NCI-H774 (cell line): ENCODE measurements at places on chromosomes 3 and 15.

GRCh38 chr15:33834892-33835743, 133.2 kb upstream of the CHRM5 start:
- no peak for DNase-seq

DNA sequence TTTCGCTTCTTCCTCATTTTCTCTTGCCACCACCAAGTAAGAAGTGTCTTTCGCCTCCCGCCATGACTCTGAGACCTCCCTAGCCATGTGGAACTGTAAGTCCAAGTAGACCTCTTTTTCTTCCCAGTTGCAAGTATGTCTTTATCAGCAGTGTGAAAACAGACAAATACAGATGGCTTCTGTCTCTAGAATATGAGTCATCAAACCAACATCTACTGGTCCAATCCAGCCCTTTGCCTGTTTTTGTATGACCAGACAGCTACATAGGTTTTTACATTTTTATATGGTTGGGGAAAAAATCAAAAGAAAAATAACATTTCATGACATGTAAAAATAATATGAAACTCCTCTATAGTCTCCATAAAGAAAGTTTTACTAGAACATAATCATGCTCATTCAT, 118.7 kb upstream of the PTPRG start:
- no peak for DNase-seq

- DNase-seq = no peak
These were observed 1029.2 kb downstream of the EPHA3 start for GRCh38 chr3:90136456-90137191.

DNA sequence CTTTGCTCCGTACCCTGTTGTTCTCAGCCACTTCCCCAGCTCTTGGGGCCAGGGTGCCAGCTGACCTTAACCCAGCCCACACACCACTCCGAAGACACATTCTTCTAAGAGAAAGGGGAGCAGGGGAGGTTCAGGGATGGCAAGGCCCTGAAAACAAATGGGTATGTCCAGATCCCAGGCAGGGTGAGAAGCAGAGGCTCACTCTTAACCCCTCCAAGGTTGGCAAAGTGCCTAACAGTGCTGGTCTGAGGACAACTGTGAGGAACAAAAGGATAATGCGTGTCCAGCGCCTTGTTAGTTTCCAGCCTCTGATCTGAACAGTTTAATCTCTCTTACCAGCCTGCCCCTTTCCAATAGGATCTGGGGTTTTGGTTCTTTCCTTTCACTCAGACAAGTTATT, 1.5 kb downstream of the TMEM44 start:
- DNase-seq = no peak

GRCh38 chr15:76345880-76346668, 9.5 kb downstream of the ISL2 start:
- DNase-seq = no peak

GRCh38 chr3:142209655-142210054, 15.7 kb downstream of the GK5 start:
- no peak for DNase-seq

GRCh38 chr3:106183762-106184391, 315.1 kb upstream of the CBLB start:
- DNase-seq = no peak

GRCh38 chr15:29805043-29805707, 17.1 kb downstream of the TJP1 start:
- no peak for DNase-seq

GRCh38 chr3:46998121-46998851, 18.8 kb downstream of the NBEAL2 start:
- DNase-seq = no peak

DNA sequence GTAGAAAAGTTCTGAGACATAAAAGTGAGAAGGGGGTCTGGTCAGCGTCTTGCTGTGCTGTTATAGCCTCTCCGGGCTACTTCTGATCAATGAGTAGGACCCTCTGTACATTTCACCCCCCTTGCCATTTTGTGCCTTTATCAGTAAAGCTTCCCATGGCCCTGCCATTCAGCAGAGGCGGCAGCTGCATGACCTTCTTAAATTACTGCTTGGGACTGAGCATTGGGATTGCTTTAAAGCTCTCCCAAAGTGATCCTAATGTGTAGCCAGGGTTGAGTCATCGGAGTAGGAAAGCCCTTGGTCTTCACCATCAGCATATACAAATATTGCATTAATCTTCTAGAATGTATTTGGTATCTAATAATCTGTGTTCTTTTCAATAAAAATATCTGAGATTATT, 70.2 kb downstream of the FMN1 start:
- DNase-seq = no peak

DNA sequence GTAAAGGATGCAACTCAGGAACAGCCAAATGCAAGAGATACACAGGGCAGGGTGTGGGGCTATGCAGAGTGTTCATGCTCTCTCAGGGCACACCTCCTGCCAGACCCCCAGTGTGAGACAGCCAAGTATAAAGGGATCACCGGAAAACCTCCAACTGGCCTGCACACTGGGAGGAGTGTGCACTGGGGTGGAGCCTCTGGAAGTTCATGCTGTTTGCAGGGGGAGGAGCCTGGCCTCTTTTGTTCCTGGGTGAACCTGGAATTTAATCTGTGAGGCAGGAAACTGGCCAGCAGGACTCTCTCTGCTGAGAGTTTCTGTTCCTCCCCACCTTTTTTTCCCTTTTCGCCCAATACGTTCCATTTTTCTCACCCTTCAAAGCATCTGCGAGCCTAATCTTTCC, 204.1 kb downstream of the WNT5A start:
- DNase-seq = peak; percentile 10

DNA sequence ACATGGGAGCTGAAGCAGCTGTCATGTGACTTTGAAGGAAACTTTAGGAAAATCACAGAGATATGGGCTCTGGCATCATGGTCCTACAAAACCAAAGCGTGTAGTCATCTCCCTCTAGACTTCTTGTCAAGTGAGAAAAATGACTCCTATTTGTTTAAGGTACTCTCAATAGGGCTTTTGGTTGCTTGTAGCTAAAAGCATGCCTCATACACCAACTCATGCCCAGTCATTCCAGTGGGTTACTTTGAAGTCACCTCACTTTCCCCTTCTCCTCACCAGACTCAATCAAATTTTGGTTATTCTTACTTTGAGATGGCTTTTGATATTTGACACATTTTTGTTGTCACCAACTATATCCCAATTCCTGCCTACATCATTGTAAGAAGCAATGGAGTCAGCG, 81.6 kb downstream of the BOC start:
- DNase-seq = no peak

GRCh38 chr3:97360804-97361203, 403.8 kb upstream of the ARL6 start:
- DNase-seq = no peak

- DNase-seq = no peak
These were observed 880 bp downstream of the NISCH start for GRCh38 chr3:52456169-52456799.

GRCh38 chr3:143306407-143306806, 186.8 kb downstream of the CHST2 start:
- DNase-seq = no peak

DNA sequence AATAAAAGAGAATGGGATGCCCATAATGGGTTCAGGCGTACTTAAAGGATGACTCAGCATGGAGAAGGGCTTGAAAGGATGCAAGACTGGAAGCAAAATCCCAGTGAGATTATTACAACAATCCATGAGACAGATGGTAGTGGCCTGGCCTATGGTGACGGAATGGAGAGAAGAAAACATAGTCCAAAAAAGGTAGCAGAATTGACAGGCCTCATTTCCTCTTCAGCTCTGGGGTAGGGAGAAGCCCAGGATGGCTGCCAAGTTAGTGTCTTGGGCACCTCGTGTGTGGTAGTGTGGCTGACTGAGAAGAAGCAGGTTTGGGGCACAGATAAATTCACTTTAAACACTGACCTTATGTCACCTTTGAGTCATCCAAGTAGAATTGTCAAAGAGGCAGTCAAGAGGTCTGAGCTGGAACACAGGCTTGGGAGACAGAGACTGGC, 18.1 kb downstream of the MB21D2 start:
- DNase-seq = no peak

- DNase-seq = no peak
These were observed 169.6 kb upstream of the GADL1 start for GRCh38 chr3:31064021-31064420.

- peak; percentile 4 for DNase-seq
These were observed 313.3 kb downstream of the SATB1 start for GRCh38 chr3:18111796-18112232.

DNA sequence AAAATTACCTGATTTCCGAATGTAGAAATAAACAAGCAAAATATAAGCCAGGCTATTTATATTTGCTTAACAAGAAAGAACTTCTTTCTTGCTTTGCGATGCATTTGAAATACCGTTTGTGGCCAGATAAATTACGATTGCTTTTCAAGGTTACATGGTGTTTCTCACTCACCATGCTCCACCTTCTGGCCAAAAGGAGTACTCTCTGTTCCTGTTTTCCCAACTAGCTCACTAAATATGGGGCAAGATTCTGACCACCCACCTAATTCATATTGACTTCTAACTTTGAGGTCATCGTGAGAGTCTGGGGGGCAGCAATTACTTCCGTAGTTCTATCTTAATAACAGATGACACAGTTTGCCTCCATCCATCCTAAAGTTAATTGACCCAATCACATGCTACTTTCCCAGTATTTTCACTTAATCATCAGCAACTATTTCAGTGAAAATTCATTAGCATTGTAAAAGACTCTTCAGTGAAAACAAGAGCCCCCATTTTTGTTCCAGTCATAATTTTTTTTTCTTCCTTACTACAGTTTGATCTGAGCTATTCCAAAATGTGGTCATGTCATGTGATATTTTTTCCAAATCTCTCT, 25.9 kb downstream of the ACP3 start:
- peak; percentile 28 for DNase-seq

DNA sequence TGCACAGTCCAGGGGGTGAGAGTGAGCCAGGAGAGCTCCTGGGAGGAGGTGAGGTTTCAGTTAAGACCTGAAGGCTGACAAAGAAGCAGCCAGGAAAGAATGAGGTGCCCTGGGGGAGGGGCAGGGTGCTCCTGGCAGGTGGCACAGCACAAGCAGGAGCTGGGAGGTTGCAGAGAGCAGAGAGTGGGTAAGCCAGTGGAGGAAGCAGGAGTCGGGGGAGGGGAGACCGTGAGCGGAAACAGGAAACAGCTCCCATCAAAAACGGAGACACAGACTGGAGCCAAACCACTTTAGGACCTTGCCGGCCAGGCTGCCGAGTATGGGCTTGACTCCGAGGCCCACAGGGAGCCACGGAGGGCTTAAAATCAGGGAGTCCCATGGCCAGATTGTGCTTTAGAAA, 12.1 kb upstream of the FBLN2 start:
- no peak for DNase-seq

DNA sequence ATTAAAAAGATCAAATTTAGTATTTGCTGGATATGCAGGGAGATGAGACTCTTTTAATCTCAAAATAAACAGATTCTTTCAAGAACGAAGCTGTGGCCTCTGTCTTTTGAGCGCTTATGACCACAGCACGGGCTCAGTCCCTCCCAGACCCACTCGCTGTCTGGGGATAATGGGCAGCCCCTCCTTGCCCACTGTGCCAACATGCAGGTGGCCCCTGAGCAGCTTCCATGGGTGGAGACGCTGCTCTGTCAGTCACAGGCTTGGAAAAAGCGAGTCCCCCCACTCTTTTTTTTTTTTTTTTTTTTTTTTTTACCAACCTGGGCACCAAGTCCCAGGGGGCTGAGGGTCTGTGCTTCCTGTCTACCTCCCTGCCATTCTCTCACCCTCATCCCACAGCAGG, 150.9 kb downstream of the LRRK1 start:
- DNase-seq = no peak

GRCh38 chr15:42053010-42053409, 32.2 kb upstream of the PLA2G4E start:
- no peak for DNase-seq

DNA sequence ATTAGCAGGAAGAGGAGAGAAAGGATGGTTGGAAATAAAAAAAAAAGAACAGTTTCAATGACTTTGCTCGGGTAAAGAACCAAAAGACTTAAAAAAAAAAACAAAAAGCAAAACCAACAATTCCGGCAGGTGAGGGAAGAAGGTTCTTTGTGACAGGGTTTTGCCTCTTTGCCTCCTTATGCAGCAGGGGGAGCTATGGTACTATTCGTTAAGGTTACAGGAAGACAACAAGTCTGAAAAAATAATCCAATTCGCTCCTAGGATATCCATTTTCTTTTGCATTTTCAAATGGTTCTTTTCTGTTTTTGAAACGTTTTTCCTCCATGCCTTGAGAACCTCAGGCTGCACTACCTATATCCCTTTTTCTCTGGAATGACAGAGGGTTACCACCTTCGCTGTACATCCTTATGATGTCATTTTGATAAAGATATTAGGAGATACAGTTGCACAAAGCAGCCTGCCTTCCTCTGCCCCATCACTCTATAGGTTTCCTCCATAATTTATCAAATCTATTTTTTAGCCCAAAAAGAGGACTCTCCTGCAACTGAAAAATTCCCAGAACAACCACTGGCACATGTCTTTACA, 55.0 kb downstream of the CFAP20DC start:
- DNase-seq = peak; percentile 9

DNA sequence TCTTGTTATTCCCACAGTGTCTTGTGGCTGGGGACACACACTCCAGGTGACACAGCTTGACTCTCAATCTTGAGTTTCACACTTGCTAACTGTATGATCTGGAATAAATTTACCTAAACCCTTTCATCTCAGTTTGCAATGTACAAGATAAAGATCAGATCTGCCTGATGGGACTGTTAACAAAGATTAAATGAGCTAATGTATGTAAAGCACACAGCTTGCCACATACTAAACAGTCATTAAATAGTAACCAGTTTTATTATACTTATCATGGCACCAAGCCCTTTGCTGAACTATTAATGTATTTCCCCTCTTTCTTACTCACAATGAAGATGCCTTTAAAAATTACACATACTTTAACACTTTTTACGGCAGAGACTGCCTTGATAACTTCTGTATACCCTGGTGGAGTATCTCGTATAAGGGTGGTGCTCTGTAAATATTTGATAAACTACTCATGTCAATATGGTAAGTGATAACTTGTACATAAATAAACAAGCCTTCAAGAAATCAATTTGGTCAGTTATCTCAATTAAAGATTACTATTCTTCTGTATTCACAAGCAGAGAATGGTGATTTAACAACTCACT, 184.5 kb downstream of the STAG1 start:
- no peak for DNase-seq

DNA sequence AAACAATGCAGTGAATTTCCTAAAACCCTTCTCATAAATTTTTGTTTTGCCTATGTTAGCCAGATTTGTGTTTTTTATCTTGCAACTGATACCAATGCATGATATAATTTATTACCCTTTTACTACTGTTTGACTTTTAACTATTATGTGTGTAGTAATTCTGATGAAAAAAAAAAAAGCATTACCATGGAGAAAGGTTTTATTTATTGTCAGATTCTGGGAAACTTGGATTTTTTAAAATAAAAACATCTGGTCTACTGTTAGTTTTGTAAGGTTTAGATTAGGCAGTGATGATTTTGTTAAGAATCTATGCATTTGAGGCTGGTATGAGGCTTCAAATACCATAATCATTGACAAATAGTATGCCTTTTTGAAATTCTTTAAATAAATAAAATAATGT, 470.4 kb upstream of the ROBO1 start:
- DNase-seq = no peak
